ENCODE measurements at places on chromosomes 13 and 19.

DNA sequence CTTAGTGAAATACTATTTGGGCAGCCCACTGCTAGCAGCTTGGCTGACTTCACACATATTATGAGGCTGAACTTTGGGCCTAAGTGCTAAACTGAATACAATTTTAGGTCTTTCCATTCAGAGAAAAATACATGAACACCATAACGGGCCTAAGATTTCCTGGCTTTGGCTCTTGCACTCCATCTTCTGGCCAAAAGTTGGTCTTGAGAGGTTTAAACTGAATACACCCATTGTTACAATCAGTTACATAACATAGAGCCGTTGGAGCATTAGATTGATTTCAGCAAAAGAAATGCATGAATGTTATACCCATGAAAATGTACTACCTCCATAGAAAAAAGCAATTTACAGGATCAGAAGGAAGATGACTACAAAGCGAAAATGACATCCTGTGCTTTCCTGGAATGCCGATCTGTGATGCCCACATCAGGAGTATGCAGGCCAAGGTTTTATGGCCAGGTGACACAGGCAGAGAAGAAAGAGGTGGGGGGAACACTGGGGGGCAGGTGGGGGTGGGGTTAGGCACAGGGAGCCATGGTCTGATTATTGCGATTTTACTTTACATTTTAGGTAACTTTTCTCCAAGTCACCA is 11.1 kb upstream of the SHISA2 start:
- peak; percentile 22 for DNase-seq

DNA sequence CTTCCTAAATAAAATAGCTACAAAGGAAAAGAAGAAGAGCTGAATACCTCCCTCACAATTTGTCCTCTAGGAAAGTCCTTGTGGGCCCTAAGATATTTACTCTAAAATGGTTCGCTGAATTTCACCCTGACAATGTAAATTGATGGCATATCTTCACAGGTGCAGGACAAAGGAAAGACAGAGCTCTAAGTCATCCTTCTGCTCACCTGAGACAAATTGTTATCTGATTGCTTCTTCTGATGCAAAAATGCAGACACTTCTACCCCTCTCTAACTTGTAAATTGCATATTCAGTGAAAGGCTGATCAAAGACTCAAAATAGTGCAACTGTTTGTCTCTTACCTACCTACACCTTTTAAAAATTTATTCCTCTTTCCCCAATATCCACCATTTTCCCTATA is 747.2 kb upstream of the PRR20A start:
- DNase-seq, result no peak

- no peak for DNase-seq
Measured at GRCh38 chr19:47539747-47540311, 25.0 kb upstream of the NAPA start.

DNA sequence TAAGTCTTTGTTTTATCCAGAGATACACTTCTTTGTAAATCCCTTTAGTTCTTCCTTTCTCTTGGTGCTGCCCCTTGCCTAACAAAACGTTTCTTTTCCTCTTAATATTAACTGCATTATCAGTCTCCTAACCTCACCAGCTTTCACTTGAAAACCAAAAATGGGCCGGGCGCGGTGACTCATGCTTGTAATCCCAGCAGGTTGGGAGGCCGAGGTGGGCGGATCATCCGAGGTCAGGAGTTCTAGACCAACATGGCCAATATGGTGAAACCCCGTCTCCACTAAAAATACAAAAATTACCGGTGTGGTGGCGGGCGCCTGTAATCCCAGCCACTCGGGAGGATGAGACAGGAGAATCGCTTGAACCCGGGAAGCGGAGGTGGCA is 329.8 kb upstream of the MIR17HG start:
- DNase-seq, result no peak

- DNase-seq, result no peak
Measured at GRCh38 chr19:3643674-3644313, 17.2 kb upstream of the CACTIN start.

DNA sequence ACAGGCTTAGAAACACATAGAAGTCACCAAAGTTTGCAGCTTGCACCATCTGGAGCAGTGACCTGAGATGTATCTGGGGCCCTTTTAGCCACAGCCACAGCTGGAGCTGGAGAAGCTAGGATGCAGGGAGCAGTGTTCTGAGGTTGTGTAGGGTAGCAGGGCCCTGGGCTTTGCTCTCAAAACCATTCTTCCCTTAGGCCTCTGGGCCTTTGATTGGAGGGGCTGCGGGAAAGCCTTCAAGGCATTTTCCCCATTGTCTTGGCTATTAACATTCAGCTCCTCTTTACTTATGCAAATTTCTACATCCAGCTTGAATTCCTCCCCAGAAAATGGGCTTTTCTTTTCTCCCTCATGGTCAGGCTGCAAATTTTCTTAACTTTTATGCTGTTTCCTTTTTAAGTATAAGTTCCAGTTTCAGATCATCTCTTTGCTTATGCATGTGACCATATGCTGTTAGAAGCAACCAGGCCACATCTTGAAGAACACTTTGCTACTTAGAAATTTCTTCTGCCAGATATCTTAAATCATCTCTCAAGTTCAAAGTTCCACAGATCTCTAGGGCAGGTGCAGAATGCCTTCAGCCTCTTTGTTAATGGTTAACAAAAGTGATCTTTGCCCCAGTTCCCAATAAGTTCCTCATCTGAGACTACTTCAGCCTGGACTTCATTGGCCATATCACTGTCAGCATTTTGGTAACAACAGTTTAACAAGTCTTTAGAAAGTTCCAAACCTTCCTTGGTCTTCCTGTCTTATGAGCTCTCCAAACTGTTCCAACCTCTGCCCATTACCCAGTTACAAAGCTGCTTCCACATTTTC is 48.5 kb downstream of the NBEA start:
- DNase-seq, result no peak
